IPS-NIHi11 (cell line): ENCODE measurements at places on chromosomes 2 and 18.

- DNase-seq = no peak
Observed at GRCh38 chr2:119630121-119630520, 48.9 kb upstream of the TMEM177 start.

GRCh38 chr2:172427256-172427989 is at the start of gene ITGA6:
Gene ITGA6, plus strand, starts transcription at chr2:172427586.
- DNase-seq = peak; percentile 88

DNA sequence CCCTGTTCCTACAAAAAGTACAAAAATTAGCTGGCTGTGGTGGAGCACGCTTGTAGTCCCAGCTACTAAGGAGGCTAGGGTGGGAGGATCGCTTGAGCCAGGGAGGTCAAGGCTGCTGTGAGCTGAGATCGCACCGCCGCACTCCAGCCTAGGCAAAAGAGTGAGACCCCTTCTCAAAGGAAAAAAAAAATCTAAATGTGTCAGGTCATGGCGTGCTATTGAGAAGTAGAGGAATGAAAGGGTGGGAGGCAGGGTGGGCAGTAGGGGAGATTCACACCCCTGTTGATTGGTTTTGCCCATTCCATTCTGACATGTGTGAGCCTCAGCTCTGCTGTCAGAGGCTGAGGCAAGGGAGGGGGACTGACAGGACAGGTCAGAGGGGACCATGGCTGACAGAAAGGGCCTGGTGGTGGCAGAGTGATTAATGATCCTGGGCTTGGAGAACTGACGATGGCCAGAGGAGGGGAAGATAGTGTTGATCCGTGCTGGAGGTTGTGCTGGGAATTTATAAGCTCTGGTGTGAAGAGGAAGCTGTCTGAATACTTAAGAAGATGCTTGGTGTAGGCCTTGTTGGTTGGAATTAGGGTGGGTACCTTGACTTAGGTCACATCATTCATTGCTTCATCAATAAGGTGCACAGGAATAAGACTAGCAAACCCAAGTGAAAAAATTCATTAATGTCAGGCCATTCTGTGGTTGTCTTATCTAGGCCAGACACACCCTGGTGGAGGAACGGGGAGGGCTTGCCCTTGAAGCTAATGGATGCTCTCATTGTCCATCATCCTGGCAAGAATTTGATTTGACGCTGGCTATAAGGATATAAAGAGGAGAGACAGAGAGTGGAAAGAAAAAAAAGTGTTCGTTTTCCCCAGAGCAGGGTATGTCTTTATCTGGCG is 19.1 kb upstream of the SMARCAL1 start:
- DNase-seq = no peak

- no peak for DNase-seq
Observed at GRCh38 chr2:185899366-185899765, 160.8 kb downstream of the FSIP2 start.

DNA sequence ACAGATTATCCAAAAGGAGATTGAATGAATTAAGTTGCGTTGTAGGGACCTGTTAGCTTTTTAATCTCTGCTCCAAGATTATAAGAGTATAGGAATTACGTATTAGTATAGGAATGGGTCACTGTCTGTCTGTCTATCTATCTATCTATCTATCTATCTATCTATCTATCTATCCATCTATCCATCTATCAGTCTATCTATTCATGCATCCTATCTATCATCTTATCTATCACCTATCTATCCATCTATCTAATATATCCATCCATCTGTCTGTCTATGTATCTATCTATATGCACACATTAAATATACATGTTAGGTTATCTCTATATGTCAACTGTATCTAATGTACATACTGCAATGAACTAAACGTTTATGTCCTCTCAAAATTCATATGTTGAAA is 255.8 kb downstream of the LPIN1 start:
- no peak for DNase-seq

DNA sequence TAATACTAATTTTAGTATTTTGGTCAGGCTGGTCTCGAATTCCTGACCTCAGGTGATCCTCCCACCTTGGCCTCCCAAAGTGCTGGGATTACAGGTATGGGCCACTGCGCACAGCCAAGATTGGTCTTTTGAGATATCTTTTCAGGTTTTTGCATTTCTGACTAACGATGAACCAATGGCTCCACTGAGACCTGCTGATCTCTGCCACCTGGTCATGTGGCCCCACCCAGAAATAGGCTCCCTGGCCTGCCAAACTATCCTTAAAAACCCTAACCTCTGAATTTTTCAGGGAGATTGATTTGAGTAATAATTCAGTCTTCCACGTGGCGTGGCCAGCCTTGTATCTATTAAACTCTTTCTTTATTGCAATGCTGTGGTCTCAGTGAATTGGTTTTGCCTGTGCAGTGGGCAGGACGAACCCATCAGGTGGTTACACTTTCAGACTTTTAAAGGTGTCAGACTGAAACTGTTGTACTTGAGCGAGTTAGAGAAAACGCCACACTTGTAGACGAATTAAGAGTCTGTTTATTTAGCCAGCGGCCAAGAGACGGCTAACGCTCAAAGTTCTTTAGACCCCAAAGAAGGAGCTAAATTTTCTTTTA is 85.8 kb upstream of the MSH6 start:
- DNase-seq = no peak

DNA sequence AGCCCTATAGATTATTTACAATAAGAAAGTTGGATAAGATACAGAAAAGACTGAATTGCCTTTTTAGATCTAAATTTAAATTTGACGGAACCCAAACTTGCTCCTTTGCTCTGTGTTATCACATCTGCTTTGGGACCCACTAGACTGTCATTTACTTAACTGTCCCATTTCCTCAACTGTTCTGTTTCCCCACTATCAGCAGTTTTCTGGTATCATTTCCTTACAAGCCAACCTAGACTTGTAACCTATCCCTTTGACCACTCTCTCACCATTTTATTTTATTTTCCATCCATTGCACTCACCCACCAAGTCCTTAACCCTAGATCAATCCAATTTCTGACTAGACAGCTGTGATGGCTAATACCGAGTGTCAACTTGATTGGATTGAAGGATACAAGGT is 38.6 kb upstream of the CD28 start:
- DNase-seq = no peak

- DNase-seq = peak; percentile 42
Observed at GRCh38 chr18:33584548-33585430, 6.8 kb downstream of the ASXL3 start.

DNA sequence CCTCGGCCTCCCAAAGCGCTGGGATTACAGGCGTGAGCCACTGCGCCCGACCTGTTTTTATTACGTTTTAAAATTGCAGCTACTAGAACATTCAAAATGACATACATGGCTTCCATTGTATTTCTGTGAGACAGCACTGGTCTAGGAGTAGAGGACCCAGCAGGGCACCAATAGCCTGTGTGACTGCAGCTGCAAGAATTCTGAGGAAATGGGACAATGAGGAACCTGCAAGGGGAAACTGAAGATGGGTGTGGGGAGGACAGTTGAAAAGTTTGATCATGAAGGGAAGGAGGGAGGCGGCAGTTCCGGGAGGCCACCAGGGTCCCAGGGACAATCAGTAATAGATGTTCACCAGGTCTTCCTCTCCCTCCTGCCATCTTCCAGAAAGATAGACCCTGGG is 13.9 kb upstream of the DNPEP start:
- DNase-seq = no peak

DNA sequence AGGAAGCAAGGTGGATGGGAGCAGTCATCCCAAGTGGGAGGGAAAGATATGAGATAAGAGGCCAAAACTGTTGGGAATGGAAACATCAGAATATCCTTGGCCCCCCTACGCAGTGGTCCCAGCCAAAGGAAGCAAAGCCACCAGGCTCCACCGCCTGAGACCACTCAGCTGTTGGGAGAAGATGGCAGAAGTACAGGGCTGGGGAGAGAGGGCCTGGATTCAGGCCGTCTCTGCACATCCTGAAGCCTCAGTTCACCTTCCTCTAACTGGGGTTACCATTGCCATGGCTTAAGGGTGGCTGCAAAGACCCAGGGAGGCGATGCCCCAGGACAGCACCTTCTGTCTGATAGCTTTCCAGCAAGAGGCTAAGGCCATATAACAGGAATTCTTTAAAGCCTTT is 193.8 kb downstream of the MGAT5 start:
- DNase-seq = no peak

- DNase-seq = no peak
Observed at GRCh38 chr2:154527962-154528361, 170.5 kb upstream of the KCNJ3 start.

DNA sequence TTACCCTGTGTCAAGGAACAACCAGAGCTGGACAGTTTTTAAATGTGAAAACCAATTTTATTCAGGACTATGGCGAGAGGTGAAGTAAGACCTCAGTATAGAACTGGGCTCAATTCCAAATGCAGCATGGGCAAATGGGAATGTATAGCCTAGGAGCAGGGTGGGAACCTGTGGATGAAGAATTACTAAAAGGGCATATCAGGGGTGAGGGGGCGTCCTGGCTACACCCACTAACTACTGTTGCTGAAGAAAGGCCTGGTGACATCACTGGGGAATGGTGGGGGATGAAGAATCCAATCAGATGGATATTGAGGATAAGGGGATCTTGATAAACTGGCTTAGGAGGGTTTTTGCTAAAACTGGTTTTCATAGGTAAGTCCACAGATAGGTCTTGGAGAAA is 27.3 kb upstream of the IL37 start:
- DNase-seq = no peak

DNA sequence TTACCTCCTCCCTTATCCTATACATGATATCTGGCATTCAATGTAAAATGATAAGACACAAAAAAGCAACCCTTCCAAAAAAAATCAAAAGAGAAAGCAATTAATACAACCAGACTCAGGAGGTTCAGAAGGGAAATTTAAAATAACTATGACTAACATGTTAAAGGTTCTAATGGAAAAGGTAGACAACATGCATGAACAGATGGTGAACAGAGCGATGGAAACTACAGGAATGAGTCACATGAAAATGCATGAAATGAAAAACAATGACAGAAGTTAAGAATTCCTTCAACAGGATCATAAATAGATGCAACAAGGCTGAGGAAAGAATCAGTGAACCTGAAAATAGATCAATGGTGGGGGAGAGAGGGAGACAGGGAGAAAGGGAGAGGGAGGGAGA is 26.1 kb upstream of the ERCC3 start:
- DNase-seq = no peak

GRCh38 chr2:135563793-135564192 is 32.5 kb downstream of the R3HDM1 start:
- no peak for DNase-seq

DNA sequence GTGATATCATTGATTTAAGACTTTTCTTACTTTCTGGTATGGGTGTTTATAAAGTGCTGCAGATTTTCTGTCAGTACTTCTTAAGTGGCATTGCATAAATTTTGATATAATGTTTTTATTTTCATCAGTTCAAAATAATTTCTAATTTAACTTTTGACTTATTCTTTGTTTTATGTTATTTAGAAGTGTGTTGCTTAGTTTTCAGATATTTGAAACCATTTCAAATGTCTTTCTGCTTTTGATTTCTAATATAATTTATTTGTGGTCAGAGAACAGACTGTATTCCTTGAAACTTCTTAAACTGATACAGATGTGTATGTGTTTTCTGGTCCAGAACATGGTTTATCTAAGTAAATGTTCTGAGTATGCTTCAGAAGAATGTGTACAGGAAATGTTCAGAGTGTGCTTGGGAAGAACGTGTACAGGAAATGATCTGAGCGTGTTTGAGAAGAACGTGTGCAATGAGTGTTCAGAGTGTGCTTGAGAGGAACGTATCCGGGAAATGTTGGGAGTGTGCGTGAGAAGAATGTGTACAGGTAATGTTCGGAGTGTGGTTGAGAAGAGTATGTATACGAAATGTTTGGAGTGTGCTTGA is 265.7 kb upstream of the HS6ST1 start:
- no peak for DNase-seq

DNA sequence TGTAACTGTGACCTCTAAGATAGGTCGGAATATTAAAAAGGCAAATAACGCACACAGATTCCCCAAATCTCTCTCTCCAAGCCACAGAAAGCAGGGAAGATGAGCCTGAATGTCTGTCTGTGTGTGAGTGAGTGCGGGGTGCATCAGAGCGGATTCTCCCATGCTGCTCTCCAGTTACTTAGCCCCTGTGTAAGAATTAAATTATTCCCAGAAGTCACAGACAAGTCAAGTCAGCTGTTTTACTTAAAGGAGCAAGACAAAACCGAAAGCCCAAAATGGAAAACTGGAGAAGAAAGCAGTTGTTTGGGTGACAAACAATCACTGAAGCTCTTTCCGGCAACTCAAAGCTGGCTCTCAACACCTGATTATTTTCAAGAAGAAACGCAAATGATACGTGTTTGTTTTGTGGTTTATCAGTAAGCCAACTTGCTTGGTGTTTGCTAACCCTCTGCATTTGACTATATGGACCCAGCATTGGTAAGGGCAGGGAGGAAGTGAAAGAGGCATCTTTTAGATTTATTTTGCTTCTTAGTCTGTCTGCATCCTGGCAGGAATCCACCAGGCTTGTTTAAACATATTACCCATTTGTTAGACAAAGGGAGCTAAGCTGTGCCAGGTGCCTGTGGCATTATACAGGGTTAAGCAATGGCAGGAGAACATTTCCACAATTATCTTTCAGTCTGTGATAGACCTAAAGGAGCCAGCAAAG is 121.5 kb upstream of the CREB1 start:
- DNase-seq = no peak

DNA sequence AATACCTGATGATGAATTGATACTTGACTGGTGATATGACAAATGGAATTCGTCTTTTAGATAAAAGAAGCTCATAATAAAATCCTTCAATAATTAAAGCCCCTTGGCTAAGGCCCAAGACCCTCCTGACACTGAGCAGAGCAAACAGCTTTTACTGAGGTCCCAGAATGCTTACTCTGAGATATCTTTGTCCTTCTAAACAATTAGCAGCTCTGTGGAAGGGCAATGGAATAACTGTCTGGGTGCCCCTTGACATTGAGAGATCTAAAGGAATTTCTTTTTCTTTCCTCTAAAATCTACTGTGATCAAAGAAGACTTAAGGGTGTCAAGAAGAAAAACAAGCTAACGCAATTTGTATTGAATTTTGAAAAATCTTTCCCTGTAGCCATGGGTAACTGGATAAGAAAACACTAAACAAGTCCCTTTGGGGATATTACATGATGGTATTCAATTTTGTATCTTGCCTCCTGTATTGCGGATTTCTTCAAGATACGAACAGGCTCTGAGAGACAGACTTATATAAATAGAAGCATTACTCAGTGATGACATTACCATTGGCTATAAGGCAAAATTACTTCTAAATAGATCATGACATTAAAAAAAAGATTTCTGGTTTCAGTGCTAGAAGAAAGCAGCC is 128.8 kb downstream of the MREG start:
- no peak for DNase-seq

- no peak for DNase-seq
Observed at GRCh38 chr2:152493945-152494528, 159.1 kb downstream of the FMNL2 start.

DNA sequence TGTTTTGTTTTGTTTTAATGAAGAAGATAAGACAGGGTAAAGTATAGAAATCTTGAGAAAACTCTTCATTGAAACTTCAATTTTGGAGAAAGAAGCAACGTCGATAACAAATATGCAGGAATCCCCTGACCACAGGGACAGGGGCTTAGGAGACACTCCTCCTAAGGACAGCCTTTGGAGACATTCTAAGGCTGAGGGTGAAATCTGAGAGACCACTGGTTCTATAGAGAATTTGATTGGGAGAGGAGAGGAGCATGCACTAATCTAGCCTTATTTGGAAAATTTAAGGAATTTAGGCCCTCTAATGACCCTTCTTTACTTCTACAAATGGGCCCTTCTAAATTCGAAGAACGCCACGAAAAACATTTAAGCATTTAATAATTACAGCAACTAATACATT is 207.6 kb downstream of the PPP1R1C start:
- DNase-seq = no peak

- DNase-seq = no peak
Observed at GRCh38 chr2:121073320-121074210, 211.4 kb downstream of the TFCP2L1 start.

GRCh38 chr2:189015359-189015758 is 41.2 kb downstream of the COL3A1 start:
- DNase-seq = no peak
